RCC 7860 (cell line): ENCODE measurements at places on chromosomes 4 and X.

- no peak for DNase-seq
Measured at GRCh38 chr4:74015126-74015780, 16.8 kb upstream of the CXCL5 start.

DNA sequence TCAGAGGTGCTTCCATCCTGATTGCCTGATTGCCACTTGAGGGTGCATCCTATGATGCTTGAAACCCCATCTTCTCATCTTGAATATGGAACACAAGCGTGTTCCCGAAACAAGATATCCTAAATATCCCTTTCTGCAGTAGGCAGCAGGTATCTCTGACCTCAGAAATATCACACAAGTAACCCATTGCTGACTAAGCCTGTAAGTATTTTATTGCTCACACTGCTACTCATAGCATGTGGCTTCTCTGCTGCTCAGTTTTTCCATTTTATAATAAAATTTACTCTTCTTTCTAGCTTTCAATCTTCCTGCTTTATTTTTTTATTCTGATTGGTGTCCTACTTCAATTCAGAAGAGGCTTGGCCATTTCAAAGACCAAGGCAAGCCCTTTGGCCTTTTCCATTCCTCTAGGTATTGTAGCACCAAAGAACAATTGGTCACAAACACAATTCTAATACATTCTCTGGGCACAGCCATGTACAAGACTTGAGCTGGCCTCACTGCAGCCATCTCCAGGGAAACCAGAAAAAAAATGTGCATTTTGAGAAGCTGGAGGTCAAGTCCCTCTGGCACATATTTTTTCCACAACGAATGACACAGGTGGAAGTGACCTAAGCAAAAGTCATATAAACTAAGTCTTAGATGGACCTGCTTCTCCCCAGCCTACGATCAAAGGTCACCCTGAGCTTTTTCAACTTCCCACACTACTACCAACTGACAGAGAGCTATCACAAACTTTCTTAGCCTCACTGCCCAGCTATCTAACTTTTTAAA is 107.0 kb downstream of the OR13H1 start:
- DNase-seq = peak; percentile 66

GRCh38 chr4:173264245-173264644 is 69.9 kb downstream of the HMGB2 start:
- no peak for DNase-seq

- DNase-seq = no peak
Measured at GRCh38 chr4:189660722-189661360, 279.8 kb upstream of the FRG1 start.

GRCh38 chr4:1994938-1995337 is 13.8 kb downstream of the NELFA start:
- no peak for DNase-seq

DNA sequence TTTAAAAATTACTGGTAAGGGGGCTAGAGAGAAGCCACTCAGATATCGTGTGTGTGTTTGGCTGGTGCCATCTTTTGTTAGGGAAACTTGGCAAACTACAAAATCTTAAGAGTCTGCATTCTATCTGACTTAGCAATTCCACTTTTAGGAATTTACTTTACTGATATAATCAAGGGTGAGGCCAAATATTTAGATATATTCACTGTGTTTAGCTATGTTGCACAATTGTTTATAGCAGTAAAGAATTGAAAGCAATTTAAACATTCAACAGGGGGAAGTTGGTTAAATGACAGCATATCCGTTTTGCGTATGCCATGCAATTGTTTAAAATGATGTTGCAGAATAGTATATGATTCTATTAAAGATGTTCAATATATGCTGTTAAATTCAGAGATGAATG is 6.4 kb upstream of the HERC3 start:
- DNase-seq = no peak

GRCh38 chrX:118588715-118589114 is 93.1 kb downstream of the DOCK11 start:
- DNase-seq = no peak

GRCh38 chrX:37754516-37754915 is 25.3 kb upstream of the CYBB start:
- DNase-seq = no peak

DNA sequence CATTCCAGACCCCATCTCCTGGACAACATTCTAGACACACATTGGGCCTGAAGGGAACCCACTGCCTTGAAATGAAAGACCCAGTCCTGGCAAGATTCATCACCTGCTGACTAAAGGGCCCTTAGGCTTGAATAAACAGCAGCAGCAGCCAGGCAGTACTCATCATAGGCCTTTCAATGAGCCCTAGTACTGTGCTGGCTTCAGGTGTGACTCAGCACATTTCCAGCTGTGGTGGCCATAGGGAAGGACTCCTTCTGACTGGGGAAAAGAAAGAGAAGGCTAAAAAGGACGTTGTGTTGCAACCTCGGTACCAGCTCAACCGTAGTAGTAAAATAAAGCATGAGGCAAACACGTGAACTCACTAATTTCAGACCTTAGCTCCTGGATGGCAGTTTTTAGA is 344.0 kb downstream of the ACTRT1 start:
- peak; percentile 33 for DNase-seq

GRCh38 chr4:37224854-37225253 is 19.7 kb upstream of the NWD2 start:
- DNase-seq = no peak

DNA sequence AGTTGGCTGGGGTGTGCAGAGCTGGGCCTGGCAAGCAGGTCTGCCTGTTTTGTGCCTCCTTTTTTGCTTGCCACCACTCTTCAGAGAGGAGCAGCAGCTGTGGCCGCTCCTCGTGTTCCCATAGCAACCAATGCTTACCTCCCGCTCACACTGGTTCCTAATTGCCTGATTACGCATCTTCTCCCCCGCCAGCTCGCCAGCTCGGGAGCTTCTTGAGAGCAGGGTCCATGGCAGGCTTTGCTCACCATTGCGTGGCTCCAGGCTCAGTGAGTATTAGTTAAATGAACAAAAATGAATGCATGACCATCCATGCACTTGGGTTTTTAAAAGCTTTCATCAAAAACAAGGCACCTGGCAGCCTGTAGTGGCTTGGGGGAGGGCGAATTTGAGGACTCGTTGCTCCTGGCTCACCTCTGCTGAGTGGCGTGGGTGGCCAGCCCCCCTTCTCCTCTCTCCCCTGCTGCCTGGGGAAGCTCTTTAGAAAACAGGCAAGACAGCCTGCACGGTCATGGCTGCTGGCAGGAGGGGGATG is 14.2 kb upstream of the PJA1 start:
- no peak for DNase-seq

GRCh38 chr4:126687655-126688358 is 945.0 kb upstream of the INTU start:
- DNase-seq = no peak

- DNase-seq = no peak
Measured at GRCh38 chr4:16608611-16609125, 289.8 kb downstream of the LDB2 start.

DNA sequence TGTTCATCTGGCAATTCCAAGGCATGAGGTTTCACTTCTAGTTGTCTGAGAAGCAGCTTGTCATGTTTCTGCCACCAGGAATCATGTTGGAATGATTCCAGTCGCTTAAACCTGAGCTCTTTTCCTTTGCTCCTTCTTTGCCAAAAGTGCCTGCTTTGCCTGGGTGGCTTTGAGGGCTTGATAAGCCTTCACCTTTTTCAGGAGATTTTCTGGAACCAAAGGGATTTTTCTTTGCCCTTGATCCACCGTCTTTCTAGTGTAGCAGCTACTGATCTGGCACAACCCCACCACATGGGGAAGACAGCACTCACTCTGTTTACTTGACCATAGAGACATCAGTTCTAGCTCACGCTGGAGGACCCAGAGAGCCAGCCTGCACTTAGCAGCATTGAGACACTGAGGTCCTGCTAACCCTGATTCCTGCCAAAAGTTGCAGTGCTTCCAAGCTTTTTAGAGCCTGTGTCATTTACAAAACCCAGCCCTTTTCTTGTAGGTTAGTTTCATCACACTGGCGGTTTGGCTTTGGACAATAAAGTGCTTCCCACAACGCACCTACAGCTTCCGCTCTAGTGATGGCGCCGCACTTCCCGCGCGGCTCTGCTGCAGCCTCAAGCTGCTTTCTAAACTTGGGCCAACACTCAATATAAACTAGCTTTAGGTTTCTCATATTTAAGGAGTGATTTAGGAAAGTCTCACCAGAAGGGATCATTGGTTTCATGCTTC is 7.3 kb upstream of the CCNI start:
- no peak for DNase-seq

GRCh38 chr4:126995235-126995634 is 637.5 kb upstream of the INTU start:
- DNase-seq = no peak

- DNase-seq = no peak
Measured at GRCh38 chr4:85994576-85994975, 365.3 kb downstream of the MAPK10 start.

- DNase-seq = no peak
Measured at GRCh38 chr4:170414961-170415360, 325.2 kb upstream of the AADAT start.

GRCh38 chr4:6925357-6925836 is 15.8 kb downstream of the TBC1D14 start:
- DNase-seq = no peak

GRCh38 chr4:141127884-141128283 is 5.4 kb downstream of the RNF150 start:
- DNase-seq = no peak

- DNase-seq = no peak
Measured at GRCh38 chr4:39295784-39296183, 70.4 kb downstream of the RFC1 start.

GRCh38 chrX:135015523-135016245 is 6.7 kb downstream of the RTL8B start:
- DNase-seq = no peak

DNA sequence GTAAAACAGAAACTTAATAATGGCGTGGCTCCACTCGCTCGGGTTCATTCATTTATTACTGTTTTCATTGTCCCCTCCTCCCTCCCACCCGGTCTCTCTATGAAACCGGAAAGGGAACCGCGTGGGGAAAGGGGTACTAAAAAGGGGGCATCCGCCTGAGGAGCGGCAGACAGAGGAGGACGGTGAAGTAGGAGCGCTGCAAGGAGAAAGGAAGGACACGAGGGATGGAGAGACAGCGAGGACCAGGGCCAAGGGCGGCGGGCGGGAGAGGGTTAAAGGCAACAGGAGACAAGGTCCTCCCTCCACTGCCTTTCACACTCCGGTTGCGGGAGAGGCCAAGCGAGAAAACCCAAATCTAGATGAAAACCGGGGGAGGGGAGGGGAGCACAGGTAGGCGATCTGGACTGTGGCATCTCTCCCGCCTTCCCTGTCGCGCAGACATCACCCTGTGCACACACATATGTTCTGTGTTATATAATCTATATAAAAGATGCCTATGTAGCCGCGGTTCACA is 829 bp downstream of the ELOVL6 start:
- DNase-seq = peak; percentile 8

DNA sequence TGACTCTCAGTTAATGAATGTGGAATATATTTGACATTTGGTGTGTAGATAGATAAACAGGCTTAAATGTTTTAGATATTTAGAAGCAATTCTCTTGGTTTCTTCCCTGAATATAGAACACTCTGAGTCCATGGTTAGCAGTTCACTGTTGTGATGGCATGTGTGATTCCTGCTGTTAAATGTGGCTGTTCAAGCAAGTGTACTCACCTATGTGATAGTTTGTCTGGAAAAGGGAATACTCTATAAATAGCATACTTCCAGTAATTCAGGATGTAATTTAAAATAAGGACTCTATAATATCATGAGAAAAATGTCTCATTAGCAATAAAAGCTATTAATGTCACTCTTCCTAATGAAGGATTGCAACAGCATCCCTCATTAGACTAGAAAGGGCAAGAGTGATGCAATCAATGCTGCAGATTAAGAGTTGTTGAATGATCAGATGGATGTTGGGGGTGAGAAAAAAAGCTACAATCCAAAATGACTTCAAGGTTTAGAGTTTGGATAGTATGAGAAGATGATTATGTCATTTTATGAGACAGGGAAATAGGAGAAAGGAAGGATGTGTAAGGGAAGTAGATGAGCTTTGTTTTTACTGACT is 201.8 kb upstream of the WDFY3 start:
- no peak for DNase-seq

DNA sequence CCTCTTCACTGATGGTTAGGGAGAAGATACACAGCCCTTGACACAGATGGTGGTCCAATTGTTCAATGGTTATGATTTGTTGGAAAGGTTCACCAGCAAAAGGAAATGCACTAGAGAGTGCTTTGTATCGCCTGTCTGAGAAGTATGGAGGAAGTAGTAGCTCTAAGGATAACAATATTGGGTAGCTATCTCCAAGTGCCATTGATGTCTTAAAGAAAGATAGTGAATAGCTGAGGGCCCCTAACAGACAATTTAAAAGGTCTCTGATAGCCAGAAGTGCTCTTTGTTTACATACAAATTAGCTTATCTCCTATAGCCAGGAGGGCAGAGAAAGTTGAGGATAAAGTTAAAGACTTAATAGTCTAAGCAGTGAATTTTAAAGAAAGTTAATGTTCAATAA is 33.9 kb upstream of the BLTP1 start:
- no peak for DNase-seq

DNA sequence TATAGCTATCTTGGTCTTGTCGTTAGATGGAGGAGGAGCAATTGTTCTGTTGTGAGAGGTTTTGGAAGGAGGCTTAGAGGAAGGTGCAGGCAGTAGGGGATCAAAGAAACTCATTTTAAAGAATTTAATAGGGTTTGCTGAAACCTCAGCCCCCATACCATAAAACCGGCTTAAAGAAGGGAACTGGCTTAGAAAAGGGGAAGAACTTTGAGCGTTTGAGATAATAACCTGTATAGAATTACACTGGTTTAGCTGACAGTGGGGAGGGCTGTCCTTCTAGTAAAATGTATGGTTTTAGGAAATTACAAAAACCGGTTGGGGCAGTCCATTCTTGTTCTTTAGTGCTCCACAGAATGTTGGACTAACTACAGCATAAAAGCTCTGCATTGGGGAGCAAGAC is 128.1 kb downstream of the KDM6A start:
- DNase-seq = no peak

DNA sequence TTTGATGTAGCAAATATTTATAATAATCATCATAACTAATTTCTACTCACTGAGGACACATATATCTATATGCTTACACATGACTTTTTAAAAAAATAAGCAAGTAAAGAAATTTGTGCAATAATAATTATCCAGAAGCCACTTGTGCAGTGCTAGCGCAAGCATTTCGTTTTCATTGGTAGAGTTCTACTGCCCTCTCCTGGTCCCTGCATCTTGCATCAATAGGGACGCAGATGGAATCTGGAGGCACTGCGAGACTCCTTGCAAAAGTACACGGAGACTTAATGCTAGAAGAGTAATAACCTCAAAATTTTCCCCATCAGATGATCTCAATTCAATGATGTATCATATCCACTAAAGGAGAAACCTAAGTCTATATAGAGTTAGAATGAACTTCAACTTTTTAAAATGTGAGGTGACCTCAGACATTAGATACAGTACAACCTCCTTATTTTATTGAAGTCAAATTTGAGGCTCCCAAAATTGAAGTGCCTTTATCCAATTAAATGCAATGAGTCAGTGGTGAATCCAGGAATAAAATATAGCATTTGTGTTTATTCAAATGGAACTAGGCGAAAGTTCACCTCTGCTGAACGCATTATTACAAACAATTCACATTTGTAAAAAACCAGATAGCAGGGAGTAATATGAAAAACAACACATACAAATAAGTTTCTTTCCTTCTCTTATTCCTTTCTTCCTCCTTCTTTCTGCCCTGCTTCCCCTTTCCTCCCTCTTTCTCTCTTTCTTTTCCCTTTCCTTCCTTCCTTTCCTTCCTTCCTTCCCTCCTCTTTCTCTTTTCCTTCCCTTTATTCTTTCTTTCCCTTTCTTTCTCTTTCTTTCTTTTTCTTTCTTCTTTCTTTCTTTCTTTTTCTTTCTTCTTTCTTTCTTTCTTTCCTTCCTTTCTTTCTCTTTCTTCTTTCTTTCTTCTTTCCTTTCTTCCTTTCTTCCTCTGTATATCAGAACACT is 450.0 kb downstream of the ANKRD50 start:
- DNase-seq = peak; percentile 24

- DNase-seq = no peak
Measured at GRCh38 chr4:182818926-182819730, 98.1 kb downstream of the DCTD start.
